Karpas-422 (cell line): ENCODE measurements at places on chromosomes 7 and 10. TPM values are rescaled to one million over a fixed set of nuclear protein-coding genes. Genes with fewer than 3 reads are reported as not detected.

- no peak overlapping the region for H3K27ac ChIP-seq
- no peaks in the 10 kb centered on the region for H3K36me3 ChIP-seq
- H3K4me3 ChIP-seq: no peak overlapping the region
Observed at GRCh38 chr10:130882906-130883305, 428.6 kb downstream of the TCERG1L start.

- H3K27ac ChIP-seq: no peak overlapping the region
- DNase-seq: no peak
- H3K27me3 ChIP-seq: no peaks in the 10 kb centered on the region
- H3K4me3 ChIP-seq: no peak overlapping the region
Observed at GRCh38 chr7:91055219-91055618, 209.0 kb upstream of the FZD1 start.

The STX1A gene
- 3.7 and 5.5 TPM in 2 replicates for total RNA-seq

DNA sequence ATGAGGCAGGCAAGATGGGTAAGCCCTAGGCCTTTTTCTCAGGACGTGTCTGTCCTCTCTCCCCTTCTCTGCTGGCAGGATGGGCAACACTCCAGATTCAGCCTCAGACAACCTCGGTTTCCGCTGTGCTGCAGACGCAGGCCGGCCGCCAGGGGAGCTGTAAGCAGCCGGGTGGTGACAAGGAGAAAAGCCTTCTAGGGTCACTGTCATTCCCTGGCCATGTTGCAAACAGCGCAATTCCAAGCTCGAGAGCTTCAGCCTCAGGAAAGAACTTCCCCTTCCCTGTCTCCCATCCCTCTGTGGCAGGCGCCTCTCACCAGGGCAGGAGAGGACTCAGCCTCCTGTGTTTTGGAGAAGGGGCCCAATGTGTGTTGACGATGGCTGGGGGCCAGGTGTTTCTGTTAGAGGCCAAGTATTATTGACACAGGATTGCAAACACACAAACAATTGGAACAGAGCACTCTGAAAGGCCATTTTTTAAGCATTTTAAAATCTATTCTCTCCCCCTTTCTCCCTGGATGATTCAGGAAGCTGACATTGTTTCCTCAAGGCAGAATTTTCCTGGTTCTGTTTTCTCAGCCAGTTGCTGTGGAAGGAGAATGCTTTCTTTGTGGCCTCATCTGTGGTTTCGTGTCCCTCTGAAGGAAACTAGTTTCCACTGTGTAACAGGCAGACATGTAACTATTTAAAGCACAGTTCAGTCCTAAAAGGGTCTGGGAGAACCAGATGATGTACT, 13.1 kb downstream of the PHKG1 start:
- H3K4me1 ChIP-seq: peaks cover 25% of the 10 kb centered on the region
- no peak overlapping the region for H3K4me3 ChIP-seq
- H3K36me3 ChIP-seq: peaks cover 10% of the 10 kb centered on the region; the same call in 1 of the 2 replicates

The ZNF503 gene
- 0.04 TPM in 1 of 2 replicates, not detected in the other for total RNA-seq

The LDB3 gene
- total RNA-seq: 8.3 and 15.5 TPM in 2 replicates

GRCh38 chr7:27922907-27923641, 183.1 kb downstream of the TAX1BP1 start:
- H3K27me3 ChIP-seq: no peaks in the 10 kb centered on the region
- 0 out of 2 replicates have a peak overlapping the region, but pooled peaks have one; percentile 2 for H3K4me3 ChIP-seq
- H3K27ac ChIP-seq: peak overlapping the region; percentile 42
- no peaks in the 10 kb centered on the region for H3K36me3 ChIP-seq
- DNase-seq: peak; percentile 61
- H3K4me1 ChIP-seq: peaks cover 71% of the 10 kb centered on the region

DNA sequence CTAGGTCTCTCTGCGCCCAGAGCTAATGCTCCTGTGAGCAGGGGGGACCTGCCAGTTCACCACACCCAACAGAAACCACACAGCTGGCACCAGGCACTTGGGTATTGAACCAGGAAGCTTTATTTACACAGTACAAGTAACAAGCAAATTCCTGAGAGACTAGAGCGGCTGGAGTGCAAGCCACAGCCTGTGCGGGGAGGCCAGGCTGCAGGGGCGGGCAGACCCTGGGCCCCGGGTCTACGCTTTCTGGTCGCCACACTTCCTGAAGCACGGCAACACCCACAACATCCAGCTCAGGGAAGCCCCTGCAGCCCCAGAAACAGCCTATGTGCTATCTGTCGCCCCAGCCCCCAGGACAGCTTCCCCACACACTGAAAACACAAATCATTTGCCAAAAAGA, 125.0 kb downstream of the FAM53B start:
- H3K4me3 ChIP-seq: peak overlapping the region; percentile 29; the same call in 1 of the 2 replicates
- no peaks in the 10 kb centered on the region for H3K27me3 ChIP-seq
- peak overlapping the region; percentile 93 for H3K27ac ChIP-seq
- peak; percentile 76 for DNase-seq
- H3K36me3 ChIP-seq: peaks cover 14% of the 10 kb centered on the region; the same call in 1 of the 2 replicates

GRCh38 chr10:94016727-94017714, 23.3 kb downstream of the PLCE1 start:
- no peak overlapping the region for H3K4me3 ChIP-seq
- H3K36me3 ChIP-seq: no peaks in the 10 kb centered on the region
- DNase-seq: no peak
- no peak overlapping the region for H3K27ac ChIP-seq
- H3K4me1 ChIP-seq: no peaks in the 10 kb centered on the region
